Right lung (tissue), 10 donors: ENCODE measurements at places on chromosomes 1 and 21.

DNA sequence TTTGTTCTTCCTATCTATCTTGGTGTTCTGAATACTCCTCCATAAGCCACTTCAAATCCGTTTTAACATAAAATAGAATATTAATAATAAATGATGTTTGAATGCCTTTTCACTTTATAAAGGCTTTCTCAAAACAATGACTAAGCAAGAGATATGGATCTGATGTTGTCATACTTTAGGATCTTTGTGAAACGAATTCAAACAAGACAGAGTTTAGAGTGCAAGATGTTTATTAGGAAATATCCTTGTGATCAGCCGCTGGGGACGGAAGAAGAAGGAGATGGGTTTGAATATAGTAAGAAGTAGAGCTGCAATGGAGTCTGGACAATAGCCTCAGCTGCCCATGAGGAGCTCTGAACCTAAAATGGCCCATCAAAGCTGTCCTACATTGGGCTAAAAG, 351.8 kb downstream of the NEGR1 start:
- DNase-seq: no peak

DNA sequence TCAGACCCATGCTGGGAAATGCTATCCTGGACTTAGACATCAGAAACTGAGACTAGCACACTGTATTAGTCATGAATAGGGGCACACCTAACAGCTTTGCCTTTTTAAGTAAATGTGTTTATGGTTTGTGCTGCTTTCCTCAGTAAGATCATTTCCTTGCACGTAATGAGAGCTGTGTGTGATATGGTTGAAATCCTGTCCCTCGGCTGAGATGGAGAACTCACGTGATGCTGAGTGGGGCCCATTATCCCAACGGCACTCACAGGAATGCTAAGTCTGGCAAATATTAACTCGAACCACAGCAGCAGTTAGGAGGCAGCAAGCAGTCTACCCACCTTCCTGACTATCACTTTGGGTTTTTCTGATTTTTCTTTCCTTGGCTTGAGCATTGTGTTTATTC, 38.2 kb downstream of the BCL9 start:
- peak; percentile 54 for DNase-seq

DNA sequence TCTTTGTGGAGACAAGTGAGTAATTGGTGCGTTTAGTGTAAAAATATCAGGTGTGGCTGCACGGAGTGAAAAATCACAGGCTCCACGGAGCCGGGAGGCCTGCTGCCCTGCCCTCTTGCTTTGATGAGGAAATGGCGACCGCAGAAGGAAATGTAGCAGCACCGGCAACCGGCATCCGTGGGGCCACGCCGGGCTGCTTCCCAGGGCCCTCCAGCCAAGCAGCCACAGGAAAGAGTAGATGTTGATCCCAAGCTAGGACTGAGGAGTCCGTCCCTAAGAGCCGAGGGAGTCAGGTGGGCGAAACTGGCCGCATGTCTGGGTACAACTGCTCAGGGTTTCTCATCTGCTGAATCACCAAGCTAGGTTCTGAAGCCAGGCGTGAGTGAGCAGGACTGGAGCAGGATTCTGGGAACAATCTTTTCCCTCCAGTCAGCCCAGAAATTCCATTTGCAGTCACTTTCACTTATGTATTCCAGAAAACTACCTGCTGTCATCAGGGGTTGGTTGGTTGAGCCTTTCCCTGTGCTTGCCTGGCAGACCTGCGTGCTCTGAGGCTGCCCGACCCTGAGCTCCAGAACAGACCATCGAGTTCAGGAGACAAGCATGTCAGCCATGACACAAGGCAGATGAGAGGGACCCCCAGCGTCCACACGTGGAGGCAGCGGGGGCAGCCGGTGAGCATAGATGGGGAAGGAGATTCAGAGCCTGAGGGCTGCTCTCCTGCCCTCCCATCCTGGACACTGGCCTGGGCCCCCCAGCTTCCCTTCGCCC, 5.8 kb upstream of the ITGB2 start:
- no peak for DNase-seq

DNA sequence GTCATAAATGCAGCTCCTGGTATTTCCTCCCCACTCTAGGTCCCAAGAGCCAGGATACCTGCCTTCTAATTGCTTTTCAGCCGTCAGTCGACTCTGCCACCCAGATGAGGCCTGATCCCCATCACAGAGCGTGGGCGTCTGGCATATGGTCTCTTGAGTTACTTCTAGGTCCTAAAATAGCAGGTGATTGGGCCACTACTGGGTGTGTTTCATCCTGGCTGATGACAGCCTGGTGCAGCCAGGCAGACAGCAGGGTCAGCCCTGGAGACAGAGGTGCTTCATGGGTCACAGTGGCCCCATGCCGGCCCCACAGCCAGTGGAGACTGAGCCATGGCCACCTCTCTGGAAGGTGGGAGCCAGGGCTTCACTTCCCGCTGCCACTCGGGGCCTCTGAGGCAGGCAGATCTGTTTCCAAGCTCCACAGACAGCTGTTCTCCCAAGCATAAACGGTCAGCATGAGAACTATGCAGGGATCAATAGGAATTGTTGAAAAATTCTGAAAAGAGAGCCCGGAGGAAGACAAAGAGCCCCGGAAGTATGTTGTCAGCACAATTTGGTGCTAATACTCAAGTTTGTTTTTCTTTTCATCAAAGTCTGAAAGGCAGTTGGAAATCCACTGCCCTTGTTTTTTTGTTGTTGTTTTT, 83.0 kb downstream of the MAN1C1 start:
- DNase-seq: no peak

DNA sequence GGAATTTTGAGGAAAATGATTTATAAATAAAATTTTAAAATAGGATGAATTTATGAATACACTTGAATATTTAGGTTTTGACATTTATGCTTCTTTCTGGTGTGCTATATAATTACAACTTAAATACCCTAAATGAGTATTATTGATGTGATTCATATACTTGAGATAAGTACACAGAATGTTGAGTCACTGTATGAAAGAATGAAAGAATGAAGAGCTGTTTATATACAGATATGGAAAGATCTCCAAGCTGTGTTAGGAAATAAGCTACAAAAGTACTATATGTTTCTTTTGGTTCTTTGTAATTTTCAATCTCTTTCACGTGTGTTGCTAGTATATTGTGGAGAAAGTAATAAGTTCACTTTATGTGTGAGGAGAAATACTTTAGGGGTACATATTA, 147.2 kb downstream of the RASAL2 start:
- no peak for DNase-seq

DNA sequence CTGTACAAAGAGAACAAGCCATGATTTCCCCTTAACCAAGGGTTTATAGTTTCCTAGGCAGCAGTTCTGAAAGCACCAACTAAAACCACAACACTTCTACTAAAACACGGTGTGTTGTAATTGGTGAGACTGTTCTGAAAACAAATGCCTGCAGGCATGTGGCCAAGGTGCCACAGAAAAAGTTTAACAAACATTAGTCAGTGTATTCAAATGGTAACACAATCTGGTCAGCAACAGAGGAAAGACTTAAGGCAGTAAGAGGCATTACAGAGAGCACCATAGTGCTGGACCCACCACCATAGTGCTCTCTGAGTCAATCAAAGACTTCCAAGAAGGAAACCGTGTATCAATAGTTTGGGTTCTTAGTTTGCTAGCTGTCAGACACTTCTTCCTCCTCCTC, 16.7 kb downstream of the SNIP1 start:
- no peak for DNase-seq

- no peak for DNase-seq
Observed at GRCh38 chr1:110048923-110049601, 14.6 kb downstream of the STRIP1 start.

- DNase-seq: no peak
Observed at GRCh38 chr21:15444118-15444960, 285.4 kb upstream of the USP25 start.

DNA sequence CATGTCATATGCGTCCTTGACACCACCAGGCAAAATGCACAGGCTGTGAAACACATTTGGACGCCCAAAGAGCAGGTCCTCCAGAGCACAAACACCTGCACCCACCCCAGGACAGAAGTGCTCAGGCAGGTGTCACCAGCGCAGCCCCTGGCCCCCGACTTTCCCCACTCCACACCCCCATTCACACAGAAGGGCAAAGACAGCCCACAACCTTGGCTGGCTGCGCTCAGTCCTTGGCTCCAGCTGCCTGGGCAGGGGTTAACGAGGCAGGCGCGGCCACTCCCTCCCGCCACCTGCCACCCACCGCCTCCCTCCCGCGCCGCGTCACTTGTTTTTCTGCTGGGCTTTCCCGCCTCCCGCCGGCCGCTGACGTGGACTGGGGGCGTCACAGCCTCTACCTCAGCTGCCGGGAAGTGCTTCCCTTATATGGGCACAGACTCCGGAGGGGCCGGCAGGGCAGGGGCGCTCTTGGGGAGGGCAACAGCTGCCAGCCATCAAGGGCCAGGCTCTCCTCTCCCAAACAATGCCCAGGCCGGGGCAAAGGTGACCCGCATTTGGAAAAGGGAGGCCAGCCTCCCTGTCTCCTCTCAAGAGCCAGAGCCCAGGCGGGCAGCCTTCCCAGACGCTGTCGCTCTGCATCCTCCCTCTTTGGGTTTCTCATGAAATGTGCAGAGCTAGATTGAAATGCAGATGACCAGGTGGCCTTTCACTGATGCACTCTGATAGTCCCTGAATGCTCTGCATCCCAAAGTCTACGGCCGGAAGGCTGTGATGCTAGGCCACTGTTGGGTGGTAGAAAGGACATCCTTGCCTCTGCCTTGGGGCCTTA, 14.8 kb upstream of the BTG2 start:
- DNase-seq: peak; percentile 87

DNA sequence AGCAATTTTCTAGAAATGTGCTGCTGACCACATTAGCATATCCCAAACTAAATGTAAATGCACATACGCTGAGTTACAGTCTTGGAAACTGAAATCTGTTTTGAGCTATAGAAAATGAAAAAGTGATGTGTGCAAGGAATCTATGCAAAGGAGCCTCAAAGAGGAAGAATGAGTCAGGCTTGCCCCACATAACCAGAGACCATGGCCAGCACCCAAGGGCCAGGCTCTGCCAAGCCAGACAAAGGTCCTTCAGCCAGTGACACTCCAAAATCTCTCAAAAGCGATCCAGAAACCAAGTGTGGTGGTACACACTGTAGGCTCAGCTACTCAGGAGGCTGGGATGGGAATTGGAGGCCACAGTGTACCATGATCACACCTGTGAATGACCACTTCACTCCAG, 195.2 kb downstream of the TOMM20 start:
- DNase-seq: no peak

DNA sequence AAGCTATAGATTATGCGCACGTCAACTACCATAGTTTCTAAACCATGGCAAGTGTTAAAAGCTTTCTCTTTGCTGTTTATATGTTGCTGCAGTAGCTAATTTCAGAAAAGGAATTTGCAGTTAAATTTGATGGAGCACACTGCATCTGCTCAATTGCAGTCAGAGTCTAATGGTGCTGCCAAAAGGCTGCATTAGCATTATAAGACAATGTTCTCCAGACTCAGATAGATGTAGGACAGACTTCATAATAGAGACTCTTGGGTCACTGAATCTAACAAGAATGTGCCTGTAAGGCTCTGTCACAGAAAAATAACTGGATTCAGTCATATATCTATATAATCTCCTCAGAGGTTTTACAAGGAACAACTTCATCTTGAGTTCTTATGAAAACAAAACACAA, 198.3 kb downstream of the OLFM3 start:
- DNase-seq: no peak

DNA sequence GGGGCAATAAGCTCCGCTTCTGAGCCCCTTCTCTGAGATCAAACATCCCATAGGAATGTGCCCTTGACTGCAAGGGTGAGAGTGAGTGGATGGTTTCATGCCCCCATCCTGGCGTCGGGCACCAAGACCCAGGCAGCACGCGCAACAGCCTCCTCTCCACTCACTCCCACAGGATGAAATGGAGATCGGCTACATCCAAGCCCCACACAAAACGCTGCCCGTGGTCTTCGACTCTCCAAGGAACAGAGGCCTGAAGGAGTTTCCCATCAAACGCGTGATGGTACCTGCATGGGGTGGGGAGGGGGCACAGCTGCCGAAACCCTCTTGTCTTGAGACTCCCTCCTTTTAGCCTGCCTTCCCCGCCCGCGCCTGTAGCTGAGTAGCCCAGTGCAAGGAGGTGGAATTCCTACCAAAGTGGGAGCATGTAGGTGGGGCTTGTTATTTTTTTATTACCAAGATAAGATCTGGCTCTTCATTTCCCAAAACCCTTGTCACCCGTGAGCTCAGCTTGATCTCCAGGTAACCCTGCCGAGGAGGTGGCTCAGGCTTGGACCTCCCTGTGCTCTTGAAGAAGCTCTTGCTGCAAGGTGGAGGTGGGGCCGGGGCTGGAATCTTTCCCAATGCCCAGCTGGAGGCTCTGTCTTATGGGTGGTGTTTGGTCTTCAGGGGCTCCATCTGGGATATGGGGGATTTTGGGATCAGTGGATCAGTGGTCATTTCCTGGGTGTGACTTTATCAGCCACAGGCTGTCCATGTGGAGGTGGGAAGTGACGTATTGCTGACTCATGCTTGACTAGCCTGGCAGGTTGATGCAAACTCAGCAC, 24.0 kb upstream of the PADI6 start:
- no peak for DNase-seq

- DNase-seq: no peak
Observed at GRCh38 chr1:9332513-9333143, 39.9 kb downstream of the SPSB1 start.

DNA sequence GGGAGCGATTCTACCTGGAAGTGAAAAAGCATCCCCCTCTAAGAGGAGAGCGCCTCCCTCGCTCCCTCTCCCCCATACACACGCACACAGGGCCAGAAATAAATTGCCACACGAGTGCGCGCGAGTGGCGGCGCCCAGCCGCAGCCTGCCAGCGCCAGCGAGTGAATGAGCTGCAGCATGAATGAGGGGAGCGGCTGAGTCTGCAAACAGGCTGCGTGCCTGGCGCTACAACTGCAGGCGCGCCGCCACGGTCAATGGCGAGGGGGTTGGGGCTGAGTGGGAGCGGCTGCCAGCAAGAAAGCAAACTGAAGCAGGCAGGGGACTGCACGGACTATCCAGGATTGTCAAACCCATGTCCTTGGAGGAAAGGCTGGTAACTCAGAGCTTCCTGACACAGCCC, 2.2 kb downstream of the CAMK1G start:
- peak; percentile 70 for DNase-seq

GRCh38 chr1:110951161-110951560, 12.6 kb downstream of the LRIF1 start:
- no peak for DNase-seq

GRCh38 chr1:234756857-234757256, 146.9 kb upstream of the IRF2BP2 start:
- DNase-seq: no peak
